Caki2 (cell line): ENCODE measurements at places on chromosomes 4 and X. TPM values are rescaled to one million over a fixed set of nuclear protein-coding genes. Genes with fewer than 3 reads are reported as not detected.

- no peak for DNase-seq
Measured at GRCh38 chr4:70178075-70178660, 17.4 kb upstream of the ODAM start.

- no peak for DNase-seq
Measured at GRCh38 chr4:170015285-170015684, 10.9 kb downstream of the MFAP3L start.

DNA sequence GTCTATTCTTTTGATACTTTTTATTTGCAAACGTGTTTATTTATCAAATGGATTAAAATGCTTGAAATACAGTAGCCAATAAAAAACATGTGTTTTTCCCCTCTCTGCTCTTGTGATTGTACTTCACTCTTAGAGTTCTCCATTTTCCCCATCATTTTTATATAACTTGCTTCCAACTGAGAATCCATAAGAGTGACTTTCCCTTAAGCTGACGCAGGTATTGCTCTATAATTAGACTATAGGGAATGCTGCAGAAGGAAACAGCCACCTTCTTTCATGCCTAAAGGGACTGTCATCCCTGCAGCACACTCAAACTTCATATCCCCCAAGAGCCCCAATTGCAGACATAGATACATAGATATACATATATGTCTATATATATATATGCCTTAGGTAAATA is 456.9 kb downstream of the ADGRL3 start:
- DNase-seq, result no peak

DNA sequence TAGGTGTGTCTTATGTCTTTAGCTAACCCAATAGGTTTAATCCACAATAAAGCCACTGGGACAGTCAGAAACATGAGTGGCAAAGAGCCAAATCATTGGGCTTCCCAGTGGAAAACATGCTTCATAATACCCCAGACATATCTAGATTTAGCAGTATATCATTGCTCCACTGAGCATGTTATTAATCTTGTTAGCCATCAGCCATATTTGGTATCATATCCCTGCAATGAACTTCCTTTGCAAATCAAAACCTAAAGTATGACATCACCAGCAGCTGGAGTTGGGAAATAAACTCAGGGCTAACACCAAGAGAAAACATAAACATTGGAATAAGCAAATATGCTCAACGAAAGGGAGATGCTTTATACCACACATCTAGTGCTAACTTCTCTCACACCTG is 280.8 kb upstream of the NOCT start:
- DNase-seq, result no peak

GRCh38 chrX:12447448-12448064 is 309.3 kb downstream of the FRMPD4 start:
- DNase-seq, result peak; percentile 1

DNA sequence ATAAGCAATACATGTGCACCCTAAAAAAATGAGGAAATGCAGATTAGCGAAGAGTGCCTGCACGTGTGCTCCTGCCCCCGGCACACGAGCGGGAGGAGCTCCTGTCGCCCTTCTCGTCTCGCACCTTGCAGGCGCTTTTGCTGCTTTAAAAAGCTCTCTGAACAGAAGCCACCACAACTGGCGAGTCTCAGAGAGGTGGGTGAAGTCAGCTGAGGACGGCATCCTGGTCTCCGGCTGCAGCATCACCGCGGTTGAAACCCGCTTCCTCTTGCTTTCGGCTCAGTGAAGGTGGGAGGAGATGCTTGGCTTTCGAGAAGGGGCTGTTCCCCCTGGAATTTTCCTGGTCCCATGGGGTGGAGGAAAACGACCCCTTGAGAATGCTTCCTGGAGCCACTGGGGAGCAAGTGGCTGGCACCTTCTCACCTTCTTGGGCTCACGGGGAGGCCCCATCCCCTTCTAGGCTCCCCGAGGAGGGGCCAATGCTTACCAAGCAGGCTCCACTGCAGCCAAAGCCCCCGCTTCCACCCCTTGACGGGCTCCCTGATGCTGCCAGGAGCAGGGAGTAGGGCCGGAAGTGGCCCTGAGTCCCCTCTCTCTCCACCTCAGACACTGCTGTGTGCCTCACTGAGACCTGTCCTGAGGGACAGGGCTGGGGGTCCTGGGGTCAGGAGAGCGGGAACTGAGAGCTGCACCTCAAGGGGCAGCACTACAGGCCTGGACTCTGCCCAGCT is 29.2 kb upstream of the MXD4 start:
- no peak for DNase-seq

DNA sequence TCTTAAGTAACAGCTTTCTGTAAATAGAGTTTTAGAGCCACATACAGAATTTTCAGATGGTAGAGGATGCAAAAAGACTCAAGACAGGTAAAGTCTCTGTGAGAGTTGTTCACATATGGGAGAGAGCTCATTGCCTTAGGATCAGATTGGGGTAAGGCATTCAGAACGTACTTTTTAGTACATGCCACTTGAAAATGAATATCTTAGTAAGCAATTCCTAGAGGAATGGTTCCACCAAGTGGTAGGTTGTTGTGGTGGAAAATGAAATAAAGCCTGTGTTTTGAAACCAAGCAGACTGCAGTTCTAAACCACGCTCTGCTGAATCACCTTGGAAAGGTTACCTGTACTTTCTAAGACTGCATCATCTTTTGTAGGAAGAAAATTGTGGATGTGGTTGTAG is 547.0 kb upstream of the LCORL start:
- DNase-seq, result no peak

DNA sequence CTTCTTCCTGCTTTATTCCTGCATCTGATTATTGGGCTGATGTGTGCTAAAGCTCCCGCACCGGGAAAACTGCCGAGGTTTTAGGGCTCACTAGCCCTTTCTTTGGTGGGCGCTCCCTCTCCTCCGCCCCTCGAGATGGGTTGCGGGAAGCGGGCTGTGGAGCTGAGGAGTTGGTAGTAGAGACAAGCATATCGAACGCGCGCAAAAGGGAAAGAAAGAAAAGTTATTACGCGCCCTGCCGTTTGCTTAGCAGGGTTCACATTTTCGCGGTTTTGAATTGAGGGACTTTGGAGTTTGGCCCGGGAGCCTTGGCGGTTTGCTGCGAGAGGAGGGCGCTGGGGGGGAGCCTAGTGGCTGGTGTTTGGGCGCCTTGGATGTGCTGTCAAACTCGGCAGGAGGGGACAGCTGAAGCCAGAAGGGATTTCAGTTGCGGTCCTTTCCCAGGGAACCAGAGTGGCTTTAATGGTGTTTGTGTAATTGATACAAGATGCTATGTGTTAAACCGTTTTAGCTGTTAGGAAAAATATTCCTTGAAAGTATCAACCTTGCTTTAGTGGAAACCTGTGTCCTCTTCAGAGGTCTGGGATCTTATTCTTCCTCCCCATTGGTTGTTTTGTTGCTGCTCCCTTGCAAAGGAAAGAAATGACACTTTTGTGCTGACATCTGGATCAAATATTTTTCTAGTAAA is 1.1 kb downstream of the GAB1 start:
- no peak for DNase-seq

- DNase-seq, result no peak
Measured at GRCh38 chr4:27059446-27059845, 198.8 kb downstream of the STIM2 start.

MYOZ2 gene
- total RNA-seq, result not detected in 2 replicates

ACE2 gene
- 0.06 TPM in 1 of 2 replicates, not detected in the other for total RNA-seq

CYP2U1 gene
- total RNA-seq, result 3.2 and 6.5 TPM in 2 replicates

ODAPH gene
- 0.17 TPM in 1 of 2 replicates, not detected in the other for total RNA-seq

LDB2 gene
- not detected in 2 replicates for total RNA-seq
